ENCODE measurements at places on chromosomes 12 and 14.

GRCh38 chr14:48703728-48704467 lies 882.3 kb downstream of the RPS29 start:
- no peak for DNase-seq

- DNase-seq = no peak
These were observed 15.3 kb downstream of the TSFM start for GRCh38 chr12:57797933-57798332.

GRCh38 chr14:63457498-63457897 lies 85.7 kb downstream of the PPP2R5E start:
- DNase-seq = no peak

DNA sequence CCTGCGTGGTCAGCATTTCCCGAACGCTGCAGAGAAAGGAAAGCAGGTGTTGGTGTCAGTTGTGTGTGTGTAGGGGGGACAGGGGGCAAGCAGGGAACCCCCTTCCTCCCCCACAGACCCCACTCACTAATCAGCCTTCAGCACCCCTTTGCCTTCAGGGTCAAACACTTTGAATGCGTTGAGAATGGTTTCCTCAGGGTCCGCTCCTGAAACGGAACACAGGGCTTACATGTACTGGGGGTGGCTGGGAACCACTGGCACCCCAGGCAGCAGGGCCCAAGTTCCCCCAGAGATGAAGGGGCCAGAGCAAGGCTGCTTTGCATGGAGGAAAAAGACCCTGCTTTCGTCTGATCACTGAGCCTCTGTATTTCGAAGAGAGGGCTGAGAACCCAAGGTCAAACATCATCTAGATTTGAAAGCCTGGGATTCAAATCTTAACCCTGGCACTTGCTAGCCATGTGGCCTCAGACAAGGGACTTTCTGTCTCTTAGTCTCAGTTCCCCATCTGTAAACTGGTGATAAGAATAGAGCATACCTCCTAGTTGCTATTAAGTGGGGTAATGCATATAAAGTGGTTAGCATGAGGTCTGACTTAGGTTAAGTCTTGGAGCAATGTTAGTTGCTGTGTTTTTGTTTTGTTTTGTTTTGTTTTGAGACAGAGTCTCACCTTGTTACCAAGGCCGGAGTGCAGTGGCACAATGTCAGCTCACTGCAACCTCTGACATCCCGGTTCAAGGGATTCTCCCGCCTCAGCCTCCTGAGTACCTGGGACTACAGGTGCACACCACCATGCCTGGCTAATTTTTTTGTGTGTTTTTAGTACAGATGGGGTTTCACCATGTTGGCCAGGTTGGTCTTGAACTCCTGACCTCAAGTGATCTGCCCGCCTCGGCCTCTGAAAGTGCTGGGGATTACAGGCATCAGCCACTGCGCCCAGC lies 7.0 kb downstream of the MYL2 start:
- DNase-seq = no peak

GRCh38 chr12:7108796-7109571 lies at the start of gene C1RL:
Gene C1RL, minus strand, starts transcription at chr12:7109214. Its CDS starts 34 bp downstream, at chr12:7109180.
- peak; percentile 65 for DNase-seq

- DNase-seq = no peak
These were observed 149.2 kb downstream of the NRXN3 start for GRCh38 chr14:78319406-78319805.

- DNase-seq = no peak
These were observed 95.7 kb downstream of the PIWIL1 start for GRCh38 chr12:130433411-130433810.

DNA sequence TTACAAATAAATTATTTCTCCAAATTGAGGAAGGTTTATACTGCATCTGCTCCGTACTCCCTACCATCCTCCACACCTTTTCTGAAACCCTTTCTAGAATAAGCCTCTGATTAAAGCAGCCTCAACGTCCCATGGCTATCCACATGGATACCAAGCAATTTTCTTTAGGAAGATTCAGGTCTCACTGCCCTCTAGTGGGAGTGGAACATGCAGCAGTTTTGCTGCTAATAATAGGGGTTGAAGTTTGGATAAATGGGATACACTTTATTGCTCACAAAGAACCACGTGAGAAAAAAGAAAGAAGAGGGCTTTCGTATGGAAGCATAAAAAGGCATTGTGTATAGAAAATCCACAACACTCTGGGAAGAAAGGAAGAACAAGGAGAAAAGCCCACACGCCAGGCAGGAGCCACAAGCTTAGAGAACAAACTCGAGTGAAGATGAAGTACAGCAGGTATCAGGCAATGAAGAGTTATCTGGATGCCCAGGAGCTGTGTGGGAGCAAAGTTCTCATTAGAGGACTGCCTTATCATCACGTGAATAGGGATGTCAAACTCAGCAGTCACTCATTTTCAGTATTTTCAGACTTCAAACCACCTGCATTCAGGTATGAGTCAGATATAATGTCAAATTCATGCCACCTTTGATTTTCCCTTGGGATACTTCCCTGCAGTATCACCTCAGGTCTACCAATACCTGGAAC lies 45.8 kb downstream of the CCER1 start:
- DNase-seq = no peak

DNA sequence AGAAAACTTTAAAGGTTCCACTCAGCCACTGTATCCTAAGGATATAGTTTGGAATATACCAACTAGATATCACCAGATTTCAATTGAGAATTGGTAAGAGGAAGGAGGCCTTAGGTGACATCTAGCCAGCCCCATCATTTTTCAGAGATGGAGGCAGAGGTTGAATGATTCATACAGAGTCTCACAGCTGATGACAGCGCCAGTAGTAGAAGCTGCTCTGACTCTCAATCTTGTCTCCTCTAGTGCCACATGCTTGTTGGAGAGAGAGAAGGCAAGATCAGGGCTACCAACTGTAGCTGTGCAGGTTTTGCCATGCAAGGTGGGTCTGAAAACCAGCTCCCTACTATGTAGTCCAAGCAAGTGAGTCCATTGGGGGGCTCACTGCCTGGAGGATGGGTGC lies 6.1 kb downstream of the FRMD6 start:
- no peak for DNase-seq

DNA sequence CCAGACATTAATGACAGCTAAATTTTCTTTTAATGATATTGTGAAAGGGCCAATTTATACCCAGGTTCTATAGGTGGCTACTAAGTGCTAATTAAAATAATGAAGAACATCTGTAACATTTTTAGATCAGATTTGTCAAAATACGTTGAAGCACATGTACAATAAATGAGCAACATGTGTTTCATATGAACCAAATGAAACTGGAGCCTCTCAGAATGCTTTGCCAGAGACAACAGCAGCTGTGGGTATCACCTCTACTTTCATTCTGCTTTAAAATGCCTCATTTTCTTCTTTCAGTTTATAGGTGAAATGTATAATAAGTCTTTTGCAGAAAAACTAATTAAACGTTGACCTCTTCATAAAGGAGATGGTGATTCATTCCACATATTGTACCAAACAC lies 26.1 kb upstream of the MYF6 start:
- no peak for DNase-seq

GRCh38 chr12:47141459-47141858 lies 61.7 kb upstream of the AMIGO2 start:
- DNase-seq = no peak

- DNase-seq = no peak
These were observed 17.9 kb upstream of the CLEC7A start for GRCh38 chr12:10147714-10148403.

DNA sequence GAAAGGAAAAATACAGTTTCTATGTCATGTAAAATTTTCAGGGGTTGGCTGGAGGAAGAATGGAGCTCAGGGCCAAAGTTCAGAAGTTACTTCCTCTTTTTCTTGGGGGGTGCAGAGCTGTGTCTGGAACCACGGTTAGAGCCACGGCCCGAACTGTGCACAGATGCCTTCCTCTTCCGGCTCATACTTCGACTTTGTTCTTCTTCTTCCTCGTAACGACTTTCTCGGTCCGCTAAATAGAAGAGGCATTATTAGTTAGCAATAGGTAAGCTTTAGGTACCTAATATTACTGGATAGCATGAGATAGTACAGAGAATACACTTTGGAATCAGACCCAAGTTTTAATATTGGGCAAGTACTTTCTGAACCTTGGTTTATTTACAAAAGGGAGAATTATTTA lies 31.2 kb downstream of the SUPT16H start:
- DNase-seq = no peak

- no peak for DNase-seq
These were observed 84.9 kb upstream of the RTL1 start for GRCh38 chr14:100988411-100988900.

GRCh38 chr14:92759679-92760523 lies 11.5 kb upstream of the LGMN start:
- no peak for DNase-seq

DNA sequence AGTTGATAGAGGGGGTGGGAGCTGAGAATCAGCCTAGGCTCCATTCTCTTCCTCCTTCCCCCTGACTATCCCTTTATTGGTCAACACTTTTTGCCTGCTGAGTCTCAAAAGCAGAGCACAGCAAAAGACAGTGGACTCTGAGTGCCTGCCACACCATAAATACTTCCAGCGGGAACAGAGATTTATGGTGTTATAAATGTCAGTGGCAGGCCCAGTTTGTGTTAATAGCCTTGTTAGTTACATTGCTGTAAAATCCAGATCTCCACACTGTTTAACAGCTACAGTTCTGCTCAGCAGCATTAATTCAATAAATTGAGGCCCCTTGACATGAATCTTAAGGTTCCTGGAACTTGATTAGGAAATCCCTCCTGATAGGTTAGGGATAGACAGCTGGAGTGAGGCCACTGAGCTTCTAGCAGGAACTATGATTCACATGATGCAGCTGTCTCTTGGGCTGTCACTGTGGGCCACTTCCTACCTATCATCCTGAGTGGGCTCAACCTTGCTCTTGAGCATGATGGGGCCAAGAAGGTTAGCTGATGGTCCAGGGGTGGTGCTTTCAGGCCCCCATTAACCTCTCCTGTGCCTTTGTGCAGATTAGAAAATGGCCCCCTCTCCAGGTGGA lies 295.2 kb upstream of the SRRM4 start:
- no peak for DNase-seq
